ENCODE measurements at places on chromosomes 11 and 22.
A peak's percentile ranks its signal among the peaks of the same experiment; 100 is the strongest.

DNA sequence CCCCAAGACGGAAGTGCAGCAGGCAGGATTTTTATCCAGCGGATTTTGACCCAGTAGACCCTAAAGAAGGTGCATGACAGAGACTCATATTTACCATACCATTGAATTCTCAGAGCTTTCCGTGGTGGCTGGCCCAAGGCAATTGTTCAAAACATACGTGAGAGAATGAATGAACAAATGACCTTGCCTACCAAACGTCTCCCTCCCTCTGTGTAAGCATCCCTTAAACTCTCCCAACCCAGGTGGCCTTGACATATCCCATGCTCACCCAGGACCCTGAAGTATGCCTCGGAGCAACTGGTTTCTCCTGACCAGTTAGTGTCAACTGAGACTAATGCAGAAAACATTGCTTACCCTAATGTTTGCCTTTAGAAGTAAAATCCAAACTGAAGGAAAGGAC lies 154.9 kb downstream of the TEAD1 start:
- no peak for DNase-seq

- peak; percentile 61 for DNase-seq
Observed at GRCh38 chr11:14300661-14301304, 58.2 kb downstream of the RRAS2 start.

DNA sequence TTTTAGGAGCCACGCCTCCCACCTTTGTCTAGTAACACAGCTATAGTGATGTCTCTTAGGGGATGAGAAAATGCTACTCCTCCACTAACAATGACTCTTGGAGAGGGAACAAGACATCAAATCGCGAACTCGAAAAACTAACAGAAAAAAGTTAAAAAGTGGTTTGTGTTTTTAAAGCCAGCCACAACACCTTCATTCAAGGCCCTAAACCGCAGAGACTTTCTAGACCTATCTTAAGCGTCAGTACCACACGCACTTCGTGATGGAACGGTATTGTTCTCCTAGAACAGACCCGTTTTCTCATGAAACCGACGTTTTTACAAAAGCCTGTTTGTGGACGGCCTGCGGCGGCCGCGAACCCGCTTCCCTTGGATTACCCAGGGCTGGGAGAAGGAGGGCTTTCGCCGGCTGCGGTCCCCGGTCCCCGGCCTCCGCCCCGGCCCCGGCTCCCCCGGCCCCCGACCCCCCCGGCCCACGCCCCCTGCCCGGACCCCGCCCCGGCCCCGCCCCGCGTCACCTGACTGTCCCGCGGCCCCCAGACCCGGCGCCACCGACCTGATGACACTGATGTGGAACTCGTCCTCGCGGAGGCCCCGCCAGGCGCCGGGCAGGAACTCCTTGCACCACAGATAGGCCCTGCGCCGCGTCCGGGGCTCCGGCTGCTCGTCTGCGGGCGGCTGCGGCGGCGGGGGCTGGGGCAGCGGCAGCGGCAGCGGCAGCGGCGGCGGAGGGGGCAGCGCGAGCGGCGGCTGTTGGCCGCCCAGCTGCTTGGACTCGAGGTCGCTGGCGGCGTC lies 718 bp downstream of the CHKA start:
- peak; percentile 59 for DNase-seq

DNA sequence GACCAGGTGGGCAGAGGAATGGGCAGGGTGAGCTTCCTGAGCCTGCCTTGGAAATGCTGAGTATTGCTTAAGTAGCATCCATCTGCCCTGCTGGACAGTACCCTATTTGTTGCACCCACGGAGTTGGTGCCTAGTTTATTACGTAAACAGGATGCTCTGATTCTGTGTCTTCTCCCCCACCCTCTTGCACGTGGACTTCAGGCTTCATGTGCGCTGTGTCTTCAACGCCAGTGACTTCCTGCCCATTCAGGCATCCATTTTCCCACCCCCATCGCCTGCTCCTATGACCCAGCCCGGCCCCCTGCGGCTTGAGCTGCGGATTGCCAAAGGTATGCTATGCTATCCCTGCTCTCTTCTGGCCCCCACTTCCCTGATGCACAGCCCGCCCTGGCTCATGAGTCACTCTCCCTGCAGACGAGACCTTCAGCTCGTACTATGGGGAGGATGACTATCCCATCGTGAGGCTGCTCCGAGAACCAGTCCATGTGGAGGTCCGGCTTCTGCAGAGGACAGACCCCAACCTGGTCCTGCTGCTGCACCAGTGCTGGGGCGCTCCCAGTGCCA lies 5.7 kb downstream of the ZP1 start:
- DNase-seq = no peak

DNA sequence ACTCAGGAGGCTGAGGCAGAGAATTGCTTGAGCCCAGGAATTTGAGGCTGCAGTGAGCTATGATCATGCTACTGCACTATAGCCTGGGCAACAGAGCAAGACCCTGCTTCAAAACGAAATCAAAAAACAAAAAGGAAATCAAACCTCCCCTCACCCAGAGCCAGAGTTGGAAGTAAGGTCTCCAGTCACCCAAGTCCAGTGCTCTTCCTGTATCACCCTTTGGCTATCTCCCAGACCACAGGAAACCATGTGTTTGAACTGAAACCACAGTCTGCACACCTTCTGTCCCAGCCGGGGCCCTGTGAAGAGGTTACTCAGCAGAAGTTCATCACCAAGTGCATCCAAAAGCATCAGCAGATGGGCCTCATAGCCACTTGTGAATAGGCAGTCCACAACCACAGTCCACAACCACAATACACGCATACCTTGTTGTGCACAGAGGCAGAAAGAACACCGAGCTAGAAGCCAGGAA lies 4.6 kb downstream of the MYH9 start:
- no peak for DNase-seq

DNA sequence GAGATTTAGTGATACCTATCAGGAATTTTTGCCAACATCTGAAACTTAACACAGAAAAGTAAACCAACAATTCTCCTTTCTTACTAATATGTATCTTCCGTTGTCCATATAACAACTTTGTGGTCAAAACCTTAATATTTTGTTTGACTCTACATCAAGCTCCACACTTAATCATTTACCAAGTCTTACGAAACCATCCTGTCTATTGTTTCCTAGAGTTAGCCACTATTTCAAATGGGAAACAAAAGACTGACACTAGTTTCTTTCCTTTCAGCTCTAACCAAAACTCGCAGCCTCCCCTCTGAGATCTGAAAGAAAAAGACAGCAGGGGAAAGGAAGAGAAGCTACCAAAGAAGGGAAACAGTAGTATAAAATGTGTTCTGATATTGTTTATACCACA lies 26.5 kb upstream of the PRDM10 start:
- DNase-seq = no peak

- DNase-seq = no peak
Observed at GRCh38 chr11:74055938-74056337, 47.1 kb upstream of the UCP3 start.

DNA sequence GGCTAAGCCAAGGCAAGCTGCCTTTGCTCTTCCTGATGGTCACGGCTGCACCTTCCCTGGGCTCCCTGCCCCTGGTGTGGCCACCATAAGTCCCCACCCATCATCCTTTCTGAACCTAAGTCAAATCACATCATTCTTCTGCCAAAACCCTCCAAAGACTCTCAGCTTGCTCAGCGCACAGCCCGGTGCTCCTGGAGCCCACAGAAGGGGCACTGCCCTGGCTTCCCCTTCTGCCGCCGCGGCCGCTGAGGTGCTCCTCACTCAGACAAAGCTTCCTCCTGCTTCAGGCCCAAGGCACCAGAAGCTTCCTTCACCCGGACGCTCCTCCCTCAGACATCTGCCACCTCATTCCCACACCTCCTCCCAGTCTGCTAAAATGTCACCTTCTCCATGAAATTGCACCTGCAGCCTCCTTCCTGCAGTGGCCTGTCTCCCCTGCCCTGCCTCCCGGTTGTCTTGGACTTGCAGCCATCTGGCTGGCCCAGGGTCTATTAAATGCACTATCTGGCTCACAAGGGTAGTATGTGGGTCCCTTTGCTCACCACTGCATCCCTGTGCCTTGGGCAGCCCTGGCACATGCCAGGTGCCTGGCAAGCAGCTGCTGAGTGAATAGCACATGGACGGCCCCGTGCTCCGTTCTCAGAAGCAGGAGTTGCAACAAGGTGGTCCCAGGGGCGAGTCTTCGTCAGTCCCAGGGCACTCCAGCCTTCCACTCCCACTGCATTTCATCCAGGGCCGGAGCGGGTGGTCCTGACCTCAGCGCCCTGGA lies 108.2 kb downstream of the WNT7B start:
- DNase-seq = no peak

DNA sequence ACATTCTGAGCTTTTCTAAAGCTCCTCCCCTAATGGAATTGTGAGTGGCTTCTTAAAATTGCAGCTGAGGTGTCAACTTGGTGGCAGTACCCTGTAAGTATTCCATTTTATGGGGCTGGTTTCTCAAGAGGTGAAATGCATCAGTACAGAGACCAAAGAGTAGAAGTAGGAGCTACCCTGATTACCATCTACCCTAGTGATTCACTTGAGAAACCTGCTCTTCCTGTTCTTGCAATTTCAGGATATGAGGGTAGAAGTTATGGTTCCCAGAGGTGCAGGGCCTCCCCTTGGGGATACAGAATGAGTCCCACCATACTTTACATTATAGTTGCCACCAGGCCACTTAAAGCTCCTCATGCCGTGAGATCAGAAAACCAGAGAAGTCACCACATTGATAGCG lies 944.6 kb downstream of the OPCML start:
- DNase-seq = no peak

DNA sequence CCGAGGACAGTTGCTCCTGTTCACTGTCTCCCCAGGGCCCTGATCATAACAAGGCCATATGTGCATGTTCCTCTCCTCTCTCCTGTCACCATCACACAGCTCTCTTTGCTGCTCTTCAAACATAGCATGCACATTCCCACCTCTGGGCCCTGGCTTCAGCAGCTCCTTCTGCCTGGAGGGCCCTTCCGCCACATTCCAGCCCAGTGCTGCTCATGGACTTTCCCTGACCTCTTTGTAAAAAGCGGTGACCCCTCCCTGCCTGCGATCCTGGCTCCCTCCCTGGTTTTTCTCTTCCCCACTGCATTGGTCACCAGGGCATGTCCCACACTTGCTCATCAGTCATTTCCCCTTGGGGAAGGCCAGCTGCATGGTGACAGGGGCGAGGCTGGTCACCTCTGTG lies 98.2 kb downstream of the MYO18B start:
- no peak for DNase-seq

DNA sequence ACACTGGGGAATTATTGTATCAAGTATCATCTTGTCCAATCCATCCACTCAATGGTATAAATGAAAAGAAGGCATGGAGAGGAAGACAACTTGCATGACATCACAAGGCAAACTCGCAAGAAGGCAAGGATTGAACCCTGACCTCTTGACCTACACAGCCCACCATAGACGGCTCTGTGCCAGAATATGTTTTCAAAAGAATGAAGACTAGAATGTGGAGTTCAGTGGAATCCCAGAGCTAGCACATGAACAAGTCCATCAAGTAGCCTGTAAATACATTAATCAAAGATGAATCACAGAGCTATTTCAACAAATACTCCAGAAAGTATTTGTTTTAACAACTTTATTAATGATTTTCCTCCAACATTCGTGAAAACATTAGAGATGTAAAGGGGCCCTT lies 189.7 kb downstream of the GUCY1A2 start:
- no peak for DNase-seq

GRCh38 chr11:114942207-114942606 lies 263.9 kb downstream of the NXPE2 start:
- no peak for DNase-seq

DNA sequence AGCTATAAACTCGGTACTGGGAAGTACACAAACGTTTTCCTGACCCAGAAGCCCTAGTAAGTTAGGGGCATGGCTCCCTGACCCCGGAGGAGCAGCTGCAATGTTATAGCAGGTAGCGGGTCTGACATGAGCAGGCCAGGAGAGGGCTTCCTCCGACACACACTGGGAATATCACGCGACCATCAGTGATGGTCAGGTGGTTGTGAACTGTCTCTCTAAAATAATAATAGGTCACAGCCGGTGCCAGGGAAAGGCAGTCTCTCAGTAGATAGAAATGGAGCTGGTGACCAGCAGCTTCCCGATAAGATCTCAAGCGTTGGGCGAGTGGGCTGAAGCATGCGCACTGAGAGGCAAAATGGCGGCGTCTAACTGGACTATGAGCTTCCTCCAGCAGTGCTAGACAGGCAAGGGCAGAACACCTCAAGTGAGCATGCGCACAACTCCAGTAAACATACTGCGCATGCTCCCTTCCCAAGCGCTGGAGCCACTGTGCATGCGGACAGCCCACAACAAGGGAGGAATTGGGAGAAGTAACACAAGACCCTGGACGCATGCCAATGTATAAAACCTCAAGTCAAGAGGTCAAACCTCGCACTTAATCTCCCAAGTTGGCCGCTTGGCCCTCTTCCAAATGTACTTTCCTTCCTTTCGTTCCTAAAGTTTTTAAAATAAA lies 22.3 kb upstream of the TESMIN start:
- no peak for DNase-seq

DNA sequence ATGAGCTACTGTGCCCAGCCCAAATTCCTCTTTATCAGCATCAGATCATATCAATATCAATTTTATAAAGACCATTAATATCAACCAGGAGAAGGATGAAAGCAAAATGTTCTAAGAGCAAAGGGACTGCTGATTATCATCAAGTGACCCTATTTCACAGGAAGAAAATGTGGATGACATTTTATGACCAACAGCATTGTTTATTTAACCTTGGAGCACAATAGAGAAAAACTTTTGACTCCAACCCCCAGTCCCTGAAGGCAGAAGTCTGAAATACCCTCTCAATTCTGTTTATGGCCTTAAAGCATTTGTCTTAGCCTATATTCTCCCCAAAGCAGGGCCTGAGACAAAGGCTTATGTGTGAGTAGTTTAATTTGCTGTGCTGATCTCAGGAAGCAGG lies 11.3 kb upstream of the ALG8 start:
- no peak for DNase-seq

DNA sequence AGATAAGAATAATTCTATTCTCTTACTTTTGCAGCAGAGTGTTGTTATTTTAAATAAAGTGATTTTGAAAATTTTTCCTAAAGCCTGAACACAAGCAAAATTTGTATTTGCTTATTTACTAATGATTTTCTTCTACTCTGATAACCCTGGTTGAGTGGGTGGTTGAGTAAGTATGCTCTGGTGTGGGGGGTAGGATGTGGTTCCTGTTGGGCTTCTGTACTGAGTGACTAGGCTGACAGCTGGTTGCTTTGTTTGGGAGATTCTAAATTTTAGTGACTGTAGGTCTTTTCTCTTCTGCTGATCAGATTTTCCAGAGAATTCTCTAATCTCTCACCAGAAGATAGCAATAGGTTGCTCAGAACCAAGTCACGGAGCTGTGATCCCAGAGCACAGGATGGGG lies 61.6 kb downstream of the METTL15 start:
- no peak for DNase-seq

GRCh38 chr11:121513807-121514206 lies 61.0 kb upstream of the SORL1-AS1 start:
- no peak for DNase-seq
